ENCODE measurements at places on chromosomes 11 and 22.

GRCh38 chr11:9150501-9150900, 59.1 kb upstream of the SCUBE2 start:
- no peak for DNase-seq

GRCh38 chr11:5317292-5317691, 6.8 kb downstream of the OR51B2 start:
- no peak for DNase-seq

DNA sequence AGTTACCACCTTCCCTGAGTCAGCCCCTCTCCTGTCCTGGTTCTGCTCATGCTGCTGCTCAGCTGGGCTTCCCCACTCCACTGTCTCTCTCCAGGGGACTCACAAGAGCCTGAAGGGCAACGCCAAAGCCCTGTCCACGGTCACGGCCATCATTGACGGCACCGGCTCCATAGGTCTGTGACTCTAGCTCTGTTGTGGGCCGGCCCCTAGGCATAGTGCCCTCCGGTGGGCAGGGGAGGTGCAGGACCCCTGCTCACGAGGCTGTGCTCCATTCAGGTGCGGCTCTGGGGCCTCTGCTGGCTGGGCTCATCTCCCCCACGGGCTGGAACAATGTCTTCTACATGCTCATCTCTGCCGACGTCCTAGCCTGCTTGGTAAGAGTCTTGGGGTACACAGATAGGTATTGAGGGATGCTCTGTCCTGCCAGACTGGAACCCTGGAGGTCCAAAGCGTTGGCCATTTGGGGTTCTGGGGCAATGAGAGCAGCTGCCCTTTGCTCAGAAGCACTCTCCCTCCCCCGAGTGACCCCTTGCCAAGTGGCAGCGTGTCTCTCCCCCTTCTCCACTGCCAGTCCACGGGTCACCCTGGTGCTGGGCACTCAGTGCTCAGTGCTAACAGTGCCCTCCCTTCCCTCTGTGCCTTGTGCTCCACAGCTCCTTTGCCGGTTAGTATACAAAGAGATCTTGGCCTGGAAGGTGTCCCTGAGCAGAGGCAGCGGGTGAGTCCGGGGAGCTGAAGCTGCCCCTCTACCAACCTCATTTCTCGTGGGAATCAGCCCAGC, 22.4 kb downstream of the SLC37A2 start:
- no peak for DNase-seq

DNA sequence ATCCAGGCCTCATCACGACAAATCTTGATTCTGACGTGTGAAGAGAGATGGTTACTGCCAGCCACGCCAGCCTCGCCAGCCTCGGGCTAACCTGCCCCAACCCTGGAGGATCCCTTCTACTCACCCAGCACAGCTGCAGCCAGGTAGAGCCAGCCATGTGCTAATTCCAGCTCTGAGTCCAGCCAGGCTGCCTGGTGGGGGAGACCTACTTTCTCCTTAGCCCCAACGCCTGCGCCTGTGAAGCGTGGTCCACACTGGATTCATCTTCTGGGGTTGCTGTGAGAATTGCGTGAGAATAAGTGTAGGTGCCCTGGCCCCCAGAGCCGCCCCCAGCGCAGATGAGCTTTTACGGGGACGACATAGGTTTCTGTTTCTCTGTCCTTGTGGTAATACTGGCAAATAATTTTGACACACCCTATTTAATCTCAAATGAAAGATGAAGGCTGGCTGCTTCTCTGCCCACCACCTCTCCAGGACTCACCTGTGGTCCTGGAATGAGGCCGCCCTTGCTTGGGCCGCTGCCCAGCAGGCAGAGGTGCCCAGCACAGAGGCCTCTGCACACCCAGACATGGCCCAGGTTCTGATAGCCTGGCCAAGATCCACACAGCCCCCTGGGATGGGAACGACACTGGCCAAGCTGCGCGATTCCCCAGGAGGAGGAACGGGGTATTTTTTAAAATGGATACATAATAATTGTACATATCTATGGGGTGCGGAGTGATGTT, 528.4 kb downstream of the TBC1D22A start:
- DNase-seq, result no peak

DNA sequence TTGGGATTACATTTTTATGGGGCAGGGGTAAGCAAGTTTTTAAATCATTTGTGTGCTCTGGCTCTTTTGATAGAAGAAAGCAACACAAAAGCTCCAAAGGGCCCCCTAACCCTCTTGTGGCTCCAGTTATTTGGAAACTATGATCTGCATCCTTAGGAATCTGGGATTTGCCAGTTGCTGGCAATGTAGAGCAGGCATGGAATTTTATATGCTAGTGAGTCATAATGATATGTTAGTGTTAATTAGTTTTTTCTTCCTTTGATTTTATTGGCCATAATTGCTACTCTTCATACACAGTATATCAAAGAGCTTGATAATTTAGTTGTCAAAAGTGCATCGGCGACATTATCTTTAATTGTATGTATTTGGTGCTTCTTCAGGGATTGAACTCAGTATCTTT, 10.1 kb downstream of the RAG1 start:
- DNase-seq, result no peak

DNA sequence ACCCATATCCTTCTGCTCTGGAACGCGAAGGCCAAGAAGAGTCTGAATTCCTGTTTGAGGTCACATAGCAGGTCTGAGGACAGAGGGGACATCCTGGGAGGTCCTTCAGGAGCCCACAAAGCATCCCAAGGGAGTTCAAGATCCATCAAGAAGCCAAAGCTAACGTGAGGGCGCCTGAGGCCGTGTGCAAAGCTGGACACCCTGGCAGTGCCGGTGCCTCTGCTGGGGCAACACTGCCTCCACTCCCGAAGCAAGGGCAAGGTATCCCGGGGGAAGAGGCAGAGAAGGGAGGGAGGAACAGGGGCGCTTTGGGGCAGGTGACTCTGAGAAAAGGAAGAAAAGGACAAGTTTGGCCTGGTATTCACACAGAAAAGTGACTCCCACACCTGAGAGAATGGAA, 50.3 kb upstream of the CDON start:
- no peak for DNase-seq

- DNase-seq, result no peak
These were observed 3.9 kb upstream of the SCN2B start for GRCh38 chr11:118180300-118180703.

GRCh38 chr22:32737811-32738497, 63.6 kb upstream of the TIMP3 start:
- DNase-seq, result no peak

GRCh38 chr11:117520201-117520600, 192.5 kb downstream of the CEP164 start:
- no peak for DNase-seq

DNA sequence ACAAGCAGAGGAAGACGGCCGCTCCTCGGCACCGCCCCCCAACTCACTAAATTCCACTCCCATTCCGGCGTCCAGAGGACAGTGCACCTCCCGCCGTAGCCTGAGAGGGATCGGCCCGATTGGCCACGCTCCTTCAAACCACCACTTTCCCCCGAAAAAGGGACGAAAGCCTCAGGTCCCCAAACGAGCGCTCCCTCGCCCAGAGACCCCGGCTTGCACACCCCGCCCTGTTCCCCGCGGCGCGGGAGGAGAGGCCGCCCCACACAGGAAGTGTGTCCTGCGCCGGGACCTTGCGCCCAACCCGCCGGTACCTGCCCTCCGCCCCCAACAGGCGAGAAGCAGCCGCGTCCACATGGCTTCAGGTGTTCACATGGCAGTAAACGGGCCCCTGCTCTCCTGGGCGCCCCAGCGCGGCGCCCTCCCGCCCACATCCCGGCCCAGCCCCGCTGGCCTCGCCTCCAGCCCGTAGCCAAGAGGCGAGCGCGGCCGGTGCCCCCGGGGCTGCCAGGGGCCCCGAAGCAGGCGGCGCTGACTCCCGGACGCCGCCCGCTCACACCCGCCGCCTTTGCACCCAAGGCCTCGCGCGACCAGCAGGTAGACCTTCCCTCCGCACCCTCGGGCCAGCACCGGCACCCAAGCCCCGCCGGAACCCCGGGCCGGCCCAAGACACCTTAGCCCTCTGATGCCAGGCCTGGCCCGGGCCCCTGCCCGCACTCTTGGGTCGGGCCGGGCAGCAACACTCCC, 849 bp downstream of the TCF20 start:
- DNase-seq, result peak; percentile 56

GRCh38 chr22:38414009-38414395, 41.0 kb downstream of the KCNJ4 start:
- no peak for DNase-seq

DNA sequence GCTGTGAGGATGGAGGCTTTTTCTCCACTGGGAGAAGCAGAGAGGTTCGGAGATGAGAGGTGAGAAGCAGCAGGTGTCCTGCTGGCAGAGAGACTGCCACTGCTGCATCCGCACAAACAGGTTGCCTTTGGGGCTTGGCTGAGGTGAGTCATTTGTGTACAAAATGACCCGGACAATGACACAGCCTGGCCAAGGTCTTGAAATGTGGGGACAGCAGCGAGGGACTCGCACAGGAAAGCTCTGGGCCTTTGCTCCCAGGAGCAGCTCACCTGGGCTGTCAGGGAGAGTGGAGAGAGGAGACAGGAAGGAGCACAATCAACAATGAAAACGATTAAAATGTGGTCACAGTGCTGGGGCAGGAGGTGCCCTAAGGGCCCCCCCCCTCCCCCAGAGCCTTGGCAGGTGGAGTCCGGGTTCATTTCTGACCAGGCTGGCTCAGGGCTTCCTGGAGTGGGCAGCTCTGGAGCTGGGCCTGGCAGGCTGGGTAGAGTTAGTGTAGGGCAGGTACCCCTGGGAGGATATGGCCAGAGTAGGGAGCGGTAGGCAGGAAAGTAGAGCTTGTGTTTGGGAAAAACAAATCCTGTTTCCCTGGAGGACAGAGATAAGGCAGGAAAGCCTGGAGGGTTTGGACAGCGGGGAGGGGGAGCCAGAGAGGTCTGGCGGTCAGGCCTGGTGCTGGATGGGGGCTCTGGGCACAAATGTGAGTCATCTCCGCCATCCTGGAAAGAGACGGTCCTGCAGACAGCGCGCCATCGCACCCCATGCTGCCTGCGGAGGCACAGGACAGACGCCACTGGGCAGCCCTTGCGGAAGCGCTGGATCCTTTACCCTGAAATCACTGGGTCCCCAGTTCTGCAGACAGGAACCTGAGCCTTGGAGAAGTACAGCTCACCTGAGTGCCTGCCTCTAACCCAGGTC, 37.8 kb upstream of the CELSR1 start:
- no peak for DNase-seq

DNA sequence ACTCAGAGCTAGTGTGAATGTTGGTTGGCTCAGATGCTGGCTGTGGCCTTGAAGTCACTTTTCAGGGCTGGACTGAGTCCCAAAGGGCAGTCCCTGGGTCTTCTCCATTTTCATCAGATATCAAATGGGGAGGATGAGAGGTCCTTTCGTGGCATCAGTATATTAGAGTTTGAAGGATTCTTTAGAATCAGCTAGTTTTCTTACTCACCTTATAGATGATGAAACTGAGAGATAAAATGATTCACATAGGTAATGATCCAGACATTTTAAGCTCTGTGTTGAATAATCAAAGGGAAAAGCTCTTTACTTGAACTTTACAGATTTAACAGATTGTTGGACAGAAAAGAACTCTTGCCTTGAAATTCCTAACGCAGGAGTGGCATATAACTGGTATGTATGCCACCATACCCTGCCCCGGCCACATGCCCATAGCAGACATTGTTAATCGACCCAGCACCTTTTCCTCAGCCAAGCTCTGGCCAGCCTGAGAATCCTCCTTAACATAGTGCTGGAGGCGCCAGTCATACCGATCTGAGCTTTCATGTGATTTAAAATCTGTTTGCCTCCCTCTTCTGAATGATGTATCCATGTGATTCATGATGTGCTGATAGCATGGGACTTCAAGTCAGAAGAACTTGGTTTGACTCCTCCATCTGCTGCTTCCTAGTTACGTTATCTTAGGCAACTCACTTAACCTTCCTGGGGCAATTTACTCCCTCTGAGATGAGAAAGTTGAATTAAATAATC, 60.0 kb downstream of the BARX2 start:
- no peak for DNase-seq

GRCh38 chr11:117354550-117354949, 26.9 kb downstream of the CEP164 start:
- no peak for DNase-seq

DNA sequence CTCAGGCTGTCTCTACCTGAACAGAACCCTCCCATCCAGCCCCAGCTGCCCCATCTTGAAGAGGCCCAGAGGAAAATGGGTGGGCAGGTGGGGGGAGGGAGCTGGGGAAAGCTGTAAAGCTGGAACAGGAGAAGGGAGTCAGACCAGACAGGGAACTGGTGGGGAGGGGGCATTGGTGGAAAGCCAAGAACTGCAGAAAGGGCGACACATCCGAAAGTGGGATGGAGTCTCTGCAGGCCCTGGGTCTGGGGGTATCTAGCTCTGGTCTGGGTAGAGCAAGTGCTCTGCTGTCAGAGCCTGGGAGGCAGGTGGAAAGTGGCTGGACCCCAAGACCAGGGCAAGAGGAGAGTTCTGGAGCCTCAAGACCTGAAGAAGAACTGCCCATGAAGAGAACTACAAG, 7.7 kb downstream of the TMPRSS13 start:
- DNase-seq, result no peak

- no peak for DNase-seq
These were observed 110.2 kb upstream of the TEAD1 start for GRCh38 chr11:12564012-12564411.

- DNase-seq, result no peak
These were observed 142.3 kb downstream of the ELP4 start for GRCh38 chr11:31651822-31652221.

- DNase-seq, result no peak
These were observed 41.0 kb downstream of the AHNAK start for GRCh38 chr11:62505440-62506091.

DNA sequence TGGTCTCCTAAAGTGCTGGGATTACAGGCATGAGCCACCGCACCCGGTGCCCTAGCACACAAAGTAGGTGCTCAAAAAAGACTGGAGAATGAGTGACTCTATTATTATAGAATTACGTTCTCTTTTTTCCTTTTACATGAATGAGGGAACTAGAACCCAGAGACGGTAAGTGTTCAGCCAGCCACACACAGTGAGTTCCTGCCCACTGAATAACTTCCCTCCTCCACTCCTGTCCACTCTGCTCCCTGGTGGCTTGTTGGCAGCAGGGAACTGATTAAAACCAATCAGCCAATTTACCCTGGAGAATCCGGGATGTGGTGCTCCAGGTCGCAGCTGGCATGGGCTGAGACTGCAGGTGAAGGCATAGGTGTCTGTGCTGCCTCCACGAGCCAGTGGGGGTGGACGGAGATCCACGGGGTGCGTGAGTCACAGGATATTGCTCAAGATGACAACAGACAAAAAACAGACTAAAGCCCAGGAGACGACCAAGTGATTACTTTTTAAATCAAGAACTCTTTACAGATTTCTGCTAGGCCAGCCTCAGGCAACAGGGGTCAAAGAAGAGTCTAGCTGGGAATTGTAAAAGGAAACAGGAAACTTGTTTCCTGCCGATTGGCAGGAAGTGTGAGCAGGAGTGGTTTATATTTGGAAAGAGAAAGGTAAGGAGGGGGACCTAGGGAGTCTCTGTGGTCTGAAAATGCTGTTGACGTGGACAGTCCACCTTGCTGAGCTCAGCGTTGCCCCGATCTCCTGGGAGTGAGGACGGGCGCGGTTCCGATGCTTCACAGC, 95.2 kb upstream of the TP53I11 start:
- no peak for DNase-seq

GRCh38 chr22:33883561-33883960, 36.7 kb downstream of the LARGE1 start:
- DNase-seq, result no peak

All from effector CD8-positive, alpha-beta T cell (primary cell).